ENCODE measurements at places on chromosomes 5 and 9.

- H3K27me3 ChIP-seq = no peaks in the 10 kb centered on the region
- H3K4me3 ChIP-seq = no peak overlapping the region
These were observed 56.7 kb upstream of the GRIN3A start for GRCh38 chr9:101795147-101795546.

DNA sequence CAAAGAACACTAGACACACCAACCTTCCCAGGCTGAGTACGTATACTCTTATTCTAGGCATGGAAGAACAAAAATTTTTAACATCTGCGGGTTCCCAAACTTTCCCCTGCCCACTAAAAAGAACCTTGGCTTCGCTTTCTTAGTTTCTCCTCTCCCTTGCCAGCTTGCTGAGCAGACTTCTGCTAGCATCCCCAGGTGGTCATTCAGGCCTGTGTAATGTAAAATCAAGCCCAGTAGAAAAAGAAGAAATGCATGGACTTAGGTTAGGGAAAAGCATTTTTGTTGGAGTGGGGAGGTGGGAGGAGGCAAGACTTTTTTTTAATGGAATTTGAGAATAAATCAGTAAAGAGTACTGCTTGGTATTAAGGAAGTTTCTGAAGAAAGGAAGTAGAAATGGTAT is 331.0 kb upstream of the TLE4 start:
- H3K27ac ChIP-seq = no peak overlapping the region
- DNase-seq = no peak
- no peaks in the 10 kb centered on the region for H3K4me1 ChIP-seq
- H3K4me3 ChIP-seq = no peak overlapping the region
- no peaks in the 10 kb centered on the region for H3K36me3 ChIP-seq
- no peaks in the 10 kb centered on the region for H3K27me3 ChIP-seq

- no peak overlapping the region for H3K27ac ChIP-seq
- DNase-seq = no peak
- no peaks in the 10 kb centered on the region for H3K36me3 ChIP-seq
- no peak overlapping the region for H3K4me3 ChIP-seq
These were observed 120.2 kb downstream of the ENTREP1 start for GRCh38 chr9:69445251-69445650.

GRCh38 chr9:6034954-6035353 is 19.5 kb upstream of the RANBP6 start:
- H3K27ac ChIP-seq = no peak overlapping the region
- no peaks in the 10 kb centered on the region for H3K4me1 ChIP-seq
- H3K27me3 ChIP-seq = no peaks in the 10 kb centered on the region
- DNase-seq = no peak
- H3K4me3 ChIP-seq = no peak overlapping the region

DNA sequence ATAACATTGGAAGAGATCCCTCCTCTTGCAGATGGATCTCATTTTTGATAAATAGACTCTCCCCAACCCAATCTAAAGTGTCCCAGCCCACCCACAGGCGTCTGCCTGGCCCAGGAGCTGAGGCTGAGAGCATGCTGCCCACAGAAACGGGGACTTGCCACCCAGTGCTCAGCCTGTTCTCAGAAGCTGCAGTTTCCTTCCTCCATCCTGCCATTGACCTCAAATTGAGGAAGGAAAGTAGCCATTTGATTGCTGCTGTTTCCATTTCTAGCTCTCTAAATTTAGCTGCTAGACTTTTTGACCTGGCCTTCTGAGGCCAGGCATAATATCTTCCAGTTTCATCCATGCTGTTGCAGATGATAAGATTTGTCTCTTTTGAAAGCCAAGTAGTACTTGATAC is 31.1 kb upstream of the FRMD3 start:
- H3K36me3 ChIP-seq = no peaks in the 10 kb centered on the region
- no peak overlapping the region for H3K4me3 ChIP-seq
- H3K27me3 ChIP-seq = no peaks in the 10 kb centered on the region
- peak overlapping the region; percentile 67 for H3K27ac ChIP-seq
- H3K4me1 ChIP-seq = peaks cover 25% of the 10 kb centered on the region

GRCh38 chr5:55600497-55601203 is 65.9 kb upstream of the PLPP1 start:
- H3K27ac ChIP-seq = peak overlapping the region; percentile 96
- H3K4me3 ChIP-seq = peak overlapping the region; percentile 27
- H3K4me1 ChIP-seq = peaks cover 65% of the 10 kb centered on the region
- H3K36me3 ChIP-seq = no peaks in the 10 kb centered on the region
- no peaks in the 10 kb centered on the region for H3K27me3 ChIP-seq
- DNase-seq = peak; percentile 31

- peaks cover 29% of the 10 kb centered on the region for H3K4me1 ChIP-seq
- no peak overlapping the region for H3K27ac ChIP-seq
- no peak for DNase-seq
- H3K27me3 ChIP-seq = no peaks in the 10 kb centered on the region
These were observed 21.2 kb upstream of the UNC5A start for GRCh38 chr5:176788941-176789872.

DNA sequence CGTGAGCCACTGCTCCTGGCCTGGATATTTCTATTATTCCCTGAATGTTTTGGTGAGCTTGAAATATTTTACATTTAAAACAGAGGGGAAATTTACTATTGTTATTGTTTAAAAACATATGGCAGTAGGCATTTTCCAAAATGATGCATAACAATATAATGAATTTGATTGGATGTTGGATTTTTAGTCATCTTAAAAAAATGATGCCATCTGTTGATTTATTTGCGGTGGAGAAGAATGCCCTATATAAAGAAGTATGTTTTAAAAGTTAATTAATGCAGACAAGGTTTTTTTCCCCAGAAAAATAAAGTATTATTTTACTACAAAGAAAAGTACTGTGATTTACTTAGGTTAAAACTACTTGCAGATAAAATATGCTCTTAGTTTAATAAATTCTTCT is 33.4 kb upstream of the ARRDC3 start:
- DNase-seq = no peak
- no peaks in the 10 kb centered on the region for H3K36me3 ChIP-seq
- H3K27me3 ChIP-seq = no peaks in the 10 kb centered on the region
- H3K4me1 ChIP-seq = no peaks in the 10 kb centered on the region

GRCh38 chr9:132782037-132782436 is 96.0 kb downstream of the AK8 start:
- no peak overlapping the region for H3K4me3 ChIP-seq
- no peaks in the 10 kb centered on the region for H3K36me3 ChIP-seq
- no peak overlapping the region for H3K27ac ChIP-seq

DNA sequence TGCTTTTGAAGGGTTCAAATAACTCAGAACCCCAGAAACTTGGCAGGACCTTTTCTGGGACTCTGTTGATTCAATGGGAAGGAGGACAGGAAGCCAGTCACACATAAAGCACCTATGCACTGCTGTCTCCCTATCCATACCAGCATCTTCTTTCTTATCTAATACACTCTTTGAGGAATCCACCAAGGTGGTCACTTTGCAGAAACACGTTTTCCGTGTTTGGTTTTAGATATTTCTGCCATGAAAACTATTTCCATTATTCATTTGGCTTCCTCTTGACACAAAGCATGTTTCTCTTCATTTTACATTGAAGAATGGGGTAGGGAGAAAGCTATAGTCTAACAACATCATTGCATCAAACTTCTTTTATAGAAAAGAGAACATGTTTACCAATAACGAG is 76.5 kb upstream of the NR3C1 start:
- no peak overlapping the region for H3K4me3 ChIP-seq
- peak overlapping the region; percentile 38 for H3K27ac ChIP-seq
- peaks cover 24% of the 10 kb centered on the region for H3K4me1 ChIP-seq
- no peaks in the 10 kb centered on the region for H3K36me3 ChIP-seq
- no peaks in the 10 kb centered on the region for H3K27me3 ChIP-seq

DNA sequence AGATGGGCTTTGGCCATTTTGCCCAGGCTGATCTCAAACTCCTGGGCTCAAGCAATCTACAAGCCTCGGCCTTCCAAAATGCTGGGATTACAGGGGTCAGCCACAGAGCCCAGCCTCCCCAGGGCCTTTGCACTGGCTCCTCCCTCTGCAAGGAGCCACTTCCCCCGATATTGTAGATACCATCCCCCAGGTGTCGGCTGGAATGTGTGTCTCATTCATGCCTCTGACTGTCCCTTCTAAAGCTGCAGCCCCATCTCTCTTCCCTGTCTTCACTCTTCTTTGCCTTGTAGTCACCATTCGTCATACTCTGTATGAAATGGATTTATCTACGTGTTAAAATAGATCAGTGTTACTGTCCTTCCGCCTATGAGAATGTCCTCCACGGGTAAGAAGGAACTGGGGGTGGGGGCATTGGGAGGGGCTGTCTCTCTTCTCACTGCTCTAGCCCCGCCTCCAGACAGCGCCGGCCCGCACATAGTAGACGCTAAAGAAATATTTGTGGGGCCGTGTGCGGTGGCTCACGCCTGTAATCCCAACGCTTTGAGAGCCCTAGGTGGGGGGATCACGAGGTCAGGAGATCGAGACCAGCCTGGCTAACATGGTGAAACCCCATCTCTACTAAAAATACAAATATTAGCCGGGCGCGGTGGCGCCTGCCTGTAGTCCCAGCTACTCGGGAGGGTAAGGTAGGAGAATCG is 68.5 kb downstream of the LMX1B start:
- no peak overlapping the region for H3K27ac ChIP-seq
- H3K4me3 ChIP-seq = no peak overlapping the region
- no peaks in the 10 kb centered on the region for H3K4me1 ChIP-seq

GRCh38 chr9:104872656-104873488 is 55.1 kb downstream of the ABCA1 start:
- H3K27me3 ChIP-seq = no peaks in the 10 kb centered on the region
- H3K36me3 ChIP-seq = 0 out of 2 replicates have a peak, but pooled peaks cover 20% of the 10 kb centered on the region
- peak; percentile 96 for DNase-seq
- peaks cover 63% of the 10 kb centered on the region for H3K4me1 ChIP-seq
- peak overlapping the region; percentile 90 for H3K27ac ChIP-seq

GRCh38 chr9:137317718-137318511 is 15.8 kb upstream of the NRARP start:
- H3K4me1 ChIP-seq = peaks cover 20% of the 10 kb centered on the region
- DNase-seq = no peak
- H3K4me3 ChIP-seq = no peak overlapping the region
- H3K27me3 ChIP-seq = no peaks in the 10 kb centered on the region

GRCh38 chr9:115884846-115885245 is 268.7 kb upstream of the PAPPA start:
- H3K36me3 ChIP-seq = no peaks in the 10 kb centered on the region
- H3K27ac ChIP-seq = no peak overlapping the region
- H3K27me3 ChIP-seq = no peaks in the 10 kb centered on the region
- no peak for DNase-seq
- H3K4me1 ChIP-seq = peaks cover 5% of the 10 kb centered on the region

DNA sequence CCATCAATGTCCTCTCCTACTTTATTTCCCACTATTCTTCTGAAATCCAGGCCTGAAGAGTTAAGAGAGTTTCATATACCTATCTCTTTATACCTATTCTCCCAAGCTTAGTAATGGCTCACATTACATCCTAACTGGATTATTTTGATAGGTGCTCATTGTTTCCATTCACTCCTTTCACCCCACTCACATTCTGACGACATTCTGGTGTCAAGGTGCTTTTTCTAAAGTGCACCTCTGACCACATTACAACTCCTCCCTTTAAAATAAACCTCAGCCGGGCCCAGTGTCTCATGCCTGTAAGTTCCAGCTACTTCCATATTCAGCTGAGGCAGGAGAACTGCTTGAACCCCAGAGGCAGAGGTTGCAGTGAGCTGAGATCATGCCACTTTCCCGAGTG is 417.1 kb downstream of the BNC2 start:
- H3K36me3 ChIP-seq = no peaks in the 10 kb centered on the region
- H3K27ac ChIP-seq = no peak overlapping the region
- H3K27me3 ChIP-seq = no peaks in the 10 kb centered on the region
- no peak overlapping the region for H3K4me3 ChIP-seq

DNA sequence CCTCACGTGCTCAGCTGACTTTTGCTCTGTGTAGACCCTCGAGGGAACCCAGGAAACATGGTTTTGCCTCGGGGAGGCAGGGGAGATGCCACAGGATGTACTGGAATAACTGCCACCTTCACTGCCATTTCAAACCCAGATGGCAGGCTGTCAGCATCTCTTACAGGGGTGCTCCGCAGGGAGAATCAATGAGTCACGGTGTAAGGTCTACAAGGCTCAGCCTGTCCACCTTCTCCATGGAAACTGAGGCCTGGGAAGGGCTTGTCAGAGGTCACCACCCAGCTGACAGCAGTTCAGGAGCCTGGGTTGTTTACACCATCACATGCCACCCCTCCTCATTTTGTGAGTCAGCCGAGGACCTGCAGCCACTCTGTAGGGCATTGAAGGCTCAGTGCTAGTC is 30.8 kb downstream of the DAB2IP start:
- no peak overlapping the region for H3K4me3 ChIP-seq
- H3K27ac ChIP-seq = no peak overlapping the region
- H3K27me3 ChIP-seq = no peaks in the 10 kb centered on the region
- H3K4me1 ChIP-seq = peaks cover 3% of the 10 kb centered on the region
- no peak for DNase-seq

DNA sequence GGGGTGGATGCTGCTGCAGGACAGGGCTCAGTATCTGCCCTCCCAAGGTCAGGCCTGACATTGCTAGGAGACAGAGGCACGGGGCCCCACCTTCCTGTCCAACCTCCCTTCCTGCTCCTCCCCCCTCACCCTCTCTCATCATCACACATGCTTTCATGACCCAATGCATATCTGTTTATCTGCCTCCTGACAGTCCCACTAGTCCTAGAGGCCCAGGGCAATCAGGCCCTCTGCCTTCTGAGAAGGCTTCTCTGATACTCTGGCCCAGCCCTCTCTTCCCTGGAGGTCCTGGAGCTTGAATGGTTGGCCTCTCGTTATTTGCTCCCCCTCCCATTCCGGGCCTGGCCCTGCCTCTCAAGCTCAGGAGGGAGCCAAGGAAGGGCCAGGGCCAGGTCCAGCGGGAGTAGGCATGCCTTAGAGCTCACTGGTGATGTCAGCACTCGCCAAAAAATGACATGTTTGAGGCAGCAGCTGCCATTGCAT is 90.6 kb upstream of the SAP30L start:
- no peaks in the 10 kb centered on the region for H3K36me3 ChIP-seq
- no peaks in the 10 kb centered on the region for H3K27me3 ChIP-seq
- peaks cover 46% of the 10 kb centered on the region for H3K4me1 ChIP-seq
- DNase-seq = no peak
- no peak overlapping the region for H3K27ac ChIP-seq

GRCh38 chr5:168047043-168047668 is 244.3 kb upstream of the WWC1 start:
- DNase-seq = peak; percentile 47
- no peaks in the 10 kb centered on the region for H3K4me1 ChIP-seq
- peaks cover 18% of the 10 kb centered on the region for H3K27me3 ChIP-seq
- H3K27ac ChIP-seq = no peak overlapping the region

- no peak overlapping the region for H3K27ac ChIP-seq
- no peaks in the 10 kb centered on the region for H3K4me1 ChIP-seq
- H3K27me3 ChIP-seq = no peaks in the 10 kb centered on the region
These were observed 61.7 kb upstream of the PPP2R2B start for GRCh38 chr5:146940295-146940694.

GRCh38 chr9:36280989-36281388 is 22.7 kb upstream of the GNE start:
- DNase-seq = no peak
- peaks cover 51% of the 10 kb centered on the region for H3K4me1 ChIP-seq
- no peaks in the 10 kb centered on the region for H3K36me3 ChIP-seq

GRCh38 chr5:171858303-171858702 is 72.7 kb downstream of the SMIM23 start:
- no peaks in the 10 kb centered on the region for H3K36me3 ChIP-seq
- no peak overlapping the region for H3K27ac ChIP-seq
- no peak for DNase-seq
- no peak overlapping the region for H3K4me3 ChIP-seq
- H3K4me1 ChIP-seq = no peaks in the 10 kb centered on the region

Data from PC-9 (cell line).